Tongue (tissue), 3 donors: ENCODE measurements at places on chromosomes 3 and 15. TPM values are rescaled to one million over a fixed set of nuclear protein-coding genes. Genes with fewer than 3 reads are reported as not detected.

Gene SEMA7A
- 5.8 TPM for total RNA-seq

DNA sequence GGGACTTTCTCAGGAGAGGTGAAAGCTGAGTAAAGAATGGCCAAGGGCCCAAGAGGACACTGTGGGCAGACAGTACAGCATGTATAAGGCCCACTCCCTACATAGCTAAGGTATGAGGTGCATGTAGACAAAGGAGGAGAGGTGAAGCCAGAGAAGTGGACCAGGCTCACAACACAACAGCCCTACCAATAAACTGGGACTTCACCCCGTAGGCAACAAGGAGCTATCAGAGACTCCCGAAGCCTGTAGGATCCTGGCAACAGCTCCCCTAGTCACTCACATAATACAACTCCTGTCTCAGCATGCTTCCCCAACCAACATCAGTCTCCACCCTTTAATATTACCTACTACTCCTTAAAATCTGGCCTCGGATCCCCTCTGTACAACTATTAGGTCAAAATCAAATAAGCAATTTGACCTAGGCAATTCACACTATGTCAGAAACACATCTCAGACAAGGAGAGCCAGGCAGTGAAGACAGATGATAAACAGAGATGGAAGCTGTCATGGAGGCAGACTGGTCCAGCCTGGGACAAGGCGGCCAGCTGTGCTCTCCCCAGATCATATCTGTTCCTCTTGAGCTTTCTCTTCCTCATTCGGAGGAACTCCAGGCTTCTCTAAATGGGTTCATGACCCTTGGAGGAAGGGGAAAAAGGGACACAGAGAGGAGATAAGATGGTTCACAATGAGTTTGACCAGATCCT, 1.4 kb downstream of the XXYLT1 start:
- no peak for DNase-seq

DNA sequence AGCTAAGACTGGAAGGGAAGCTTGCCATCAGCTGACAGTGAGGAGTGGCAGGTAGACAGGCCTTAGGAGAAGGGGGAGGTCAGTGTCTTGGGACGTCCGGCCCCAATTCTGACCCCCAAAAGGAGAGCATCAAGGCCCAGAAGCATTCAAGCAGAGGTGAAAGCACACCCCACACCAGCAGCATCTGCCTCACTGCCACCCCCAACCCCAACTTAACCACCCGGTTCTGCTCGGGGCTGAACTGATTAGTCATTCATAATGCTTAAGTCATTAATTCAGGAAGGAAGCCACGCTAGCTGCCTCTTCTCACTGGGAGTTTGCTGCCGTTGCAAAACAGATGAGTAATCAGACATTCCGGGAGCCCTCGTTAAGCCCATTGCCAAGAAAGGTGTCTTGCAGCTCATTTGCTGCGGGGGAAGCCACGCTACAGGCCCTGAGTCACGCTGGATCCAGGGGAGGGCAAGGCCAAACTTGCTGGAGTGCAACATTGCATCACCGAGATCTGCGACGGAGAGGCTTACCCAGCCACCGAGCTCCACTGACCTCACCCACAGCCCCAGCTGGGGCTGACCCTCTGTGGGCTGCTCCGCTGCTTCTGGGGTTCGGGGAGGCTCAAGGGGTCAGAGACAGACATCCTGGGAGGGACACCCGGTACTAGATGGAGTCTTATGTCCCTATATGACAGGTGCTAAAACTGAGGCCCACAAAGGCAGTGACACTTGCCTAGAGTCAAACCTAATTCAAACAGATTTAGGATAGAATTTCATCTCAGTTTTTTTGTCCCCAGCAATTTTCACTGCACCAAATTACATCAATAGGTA, 46.4 kb upstream of the HES1 start:
- DNase-seq: peak; percentile 57

GRCh38 chr3:196156160-196156559, 55.0 kb downstream of the ZDHHC19 start:
- DNase-seq: no peak

Gene TM6SF1
- 6.3 TPM for total RNA-seq

GRCh38 chr3:21592828-21593227, 158.2 kb downstream of the ZNF385D start:
- DNase-seq: no peak

DNA sequence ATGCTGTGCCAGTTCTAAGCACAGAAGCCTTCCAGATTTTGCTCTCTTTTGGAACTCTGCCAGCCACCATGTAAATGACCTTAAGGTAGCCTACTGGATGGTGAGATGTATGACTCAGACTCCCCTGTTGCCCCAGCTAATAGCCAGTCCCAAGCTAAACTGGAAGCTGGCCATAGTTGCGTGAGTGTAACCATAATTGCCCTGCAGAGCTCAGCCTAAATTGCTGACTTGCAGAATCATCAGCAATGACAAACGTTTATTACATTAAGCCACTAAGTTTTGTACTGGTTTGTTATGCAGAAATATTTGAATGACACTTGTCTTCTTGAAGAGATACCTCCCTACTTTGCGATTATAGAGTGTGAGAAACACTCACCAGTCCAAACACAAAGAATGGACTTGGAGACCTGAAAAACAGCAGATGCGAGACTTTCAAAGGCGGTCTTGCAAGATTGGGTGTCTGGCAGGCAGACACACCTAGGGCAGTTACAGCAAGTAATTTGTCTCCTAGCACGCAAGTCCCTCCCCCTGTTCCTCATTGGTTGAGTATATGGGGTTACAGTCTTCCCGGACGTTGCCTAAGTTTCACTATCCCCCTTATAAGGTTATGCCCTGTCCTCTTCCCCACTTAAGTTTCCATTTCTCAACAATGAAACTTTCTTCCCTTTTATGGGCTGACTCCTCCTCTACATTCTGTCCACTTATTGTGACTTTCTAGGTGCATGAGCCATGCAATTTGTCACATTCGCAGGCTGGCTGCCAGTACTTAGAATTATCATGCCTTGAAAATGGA, 83.6 kb upstream of the XCR1 start:
- peak; percentile 10 for DNase-seq

Gene AADACL2
- 2.7 TPM for total RNA-seq

- DNase-seq: no peak
Observed at GRCh38 chr3:113743006-113743630, 2.9 kb downstream of the NAA50 start.

GRCh38 chr3:187964760-187965159, 189.2 kb upstream of the LPP start:
- no peak for DNase-seq

GRCh38 chr3:161556533-161556932, 59.9 kb downstream of the OTOL1 start:
- no peak for DNase-seq

GRCh38 chr3:32392536-32393302, 1.1 kb downstream of the CMTM7 start:
- peak; percentile 62 for DNase-seq

GRCh38 chr3:139122221-139122581, 77.5 kb upstream of the PRR23C start:
- no peak for DNase-seq
